ENCODE measurements at places on chromosomes 4 and X.

GRCh38 chr4:38868059-38868960 lies 704 bp downstream of the FAM114A1 start:
- no peak for DNase-seq

DNA sequence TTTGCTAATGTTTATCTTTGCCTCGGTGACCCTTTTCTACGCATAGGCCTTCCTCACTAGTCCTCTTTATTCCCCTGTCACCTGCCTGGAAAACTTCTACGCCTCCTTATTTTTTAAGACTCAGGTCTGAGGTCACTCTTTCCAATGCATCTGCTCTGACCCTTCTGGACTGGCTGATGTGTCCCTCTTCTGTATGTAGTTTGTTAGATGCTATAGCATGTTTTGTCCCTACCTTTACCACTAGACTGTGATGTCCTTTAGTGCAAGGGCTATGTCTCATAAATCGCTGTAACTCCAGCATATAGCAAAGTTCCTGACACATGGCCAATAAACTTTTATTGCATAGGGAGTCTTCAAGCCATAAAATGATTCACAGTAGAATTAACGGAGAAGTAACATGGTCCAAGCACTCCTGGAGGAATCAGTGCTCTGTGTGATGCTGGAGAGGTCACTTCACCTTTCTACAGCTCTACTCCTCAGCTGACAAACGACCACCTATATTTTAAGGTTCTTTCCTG lies 872.5 kb upstream of the SLIT2 start:
- DNase-seq: no peak

DNA sequence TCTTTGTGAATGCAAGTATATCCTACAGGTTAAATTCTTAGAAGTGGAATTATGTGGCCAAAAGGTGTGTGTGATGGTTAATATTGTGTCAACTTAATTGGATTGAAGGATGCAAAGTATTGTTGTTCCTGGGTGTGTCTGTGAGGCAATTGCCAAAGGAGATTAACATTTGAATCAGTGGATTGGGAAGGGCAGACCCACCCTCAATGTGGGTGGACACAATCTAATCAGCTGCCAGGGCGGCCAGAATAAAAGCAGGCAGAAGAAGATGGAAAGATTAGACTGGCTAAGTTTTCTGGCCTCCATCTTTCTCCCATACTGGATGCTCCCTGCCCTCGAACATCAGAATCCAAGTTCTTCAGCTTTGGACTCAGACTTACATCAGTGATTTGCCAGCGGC lies 76.2 kb upstream of the GBA3 start:
- DNase-seq: no peak

- DNase-seq: no peak
Observed at GRCh38 chr4:186118582-186118981, 14.1 kb downstream of the FAM149A start.

DNA sequence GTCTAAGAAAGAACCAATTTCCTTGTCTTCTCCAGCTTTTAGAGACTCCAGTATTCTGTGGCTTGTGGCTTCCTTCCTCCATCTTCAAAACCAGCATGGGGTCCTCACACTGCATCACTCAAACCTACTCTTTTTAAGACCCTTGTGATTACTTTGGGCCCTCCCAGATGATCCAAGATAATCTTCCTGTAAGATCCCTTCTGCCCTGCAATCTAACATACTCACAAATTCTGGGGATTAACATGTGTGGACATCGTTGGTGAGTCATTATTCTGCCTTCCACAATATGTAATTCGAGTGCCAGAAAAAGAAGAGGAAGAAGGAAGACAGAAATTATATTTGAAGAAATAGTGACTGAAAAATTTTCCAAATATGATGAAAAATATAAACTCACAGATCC lies 47.9 kb downstream of the BEND4 start:
- no peak for DNase-seq

GRCh38 chr4:74934016-74934831 lies 1.3 kb downstream of the PARM1 start:
- DNase-seq: peak; percentile 41

DNA sequence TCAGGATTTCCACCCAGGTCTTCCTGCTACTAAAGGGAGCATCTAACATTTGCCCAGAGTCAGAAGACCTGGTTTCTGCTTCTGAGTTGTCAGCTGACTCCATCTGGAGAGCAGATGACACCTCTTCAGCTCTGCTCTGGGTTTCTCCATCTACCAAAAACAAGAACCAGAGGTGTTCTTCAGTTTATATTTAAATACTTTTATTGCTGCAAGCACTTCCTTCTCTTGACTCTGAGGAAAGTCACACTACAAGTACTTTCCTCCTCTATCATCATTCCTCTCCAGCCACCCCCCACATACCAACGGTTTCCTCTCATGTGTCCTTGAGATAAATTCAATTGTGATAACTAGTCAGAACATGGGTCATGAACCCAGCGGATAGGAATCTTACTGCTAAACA lies 88.4 kb downstream of the PPP3CA start:
- no peak for DNase-seq

GRCh38 chr4:84710548-84710947 lies 127.6 kb downstream of the CDS1 start:
- no peak for DNase-seq

- DNase-seq: no peak
Observed at GRCh38 chr4:132981611-132982010, 167.5 kb upstream of the PCDH10 start.

DNA sequence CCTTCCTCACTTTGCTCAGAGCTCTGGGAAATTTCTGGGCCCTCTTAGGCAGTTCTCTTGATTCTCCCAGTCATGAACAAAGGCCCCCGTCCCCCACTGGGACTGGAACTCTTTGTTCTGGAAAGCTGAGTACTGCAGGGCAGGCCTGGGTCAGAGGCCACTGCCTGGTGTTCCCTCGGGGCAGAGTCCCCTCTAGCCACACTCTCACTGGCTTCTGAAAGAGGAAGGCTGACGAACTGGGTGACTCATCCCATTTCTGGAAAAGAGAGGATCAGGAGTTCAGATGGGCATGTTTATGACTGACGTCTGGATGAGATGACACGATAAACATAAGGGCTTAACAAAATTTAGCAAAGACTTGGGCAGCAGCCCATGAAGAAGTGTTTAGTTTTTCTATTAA lies 47.7 kb downstream of the DDX3X start:
- no peak for DNase-seq

GRCh38 chr4:150647008-150647407 lies 65.1 kb downstream of the MAB21L2 start:
- DNase-seq: no peak

- no peak for DNase-seq
Observed at GRCh38 chr4:15910155-15910940, 28.2 kb downstream of the FGFBP1 start.

- DNase-seq: no peak
Observed at GRCh38 chr4:163816494-163816893, 322.0 kb downstream of the TMA16 start.

DNA sequence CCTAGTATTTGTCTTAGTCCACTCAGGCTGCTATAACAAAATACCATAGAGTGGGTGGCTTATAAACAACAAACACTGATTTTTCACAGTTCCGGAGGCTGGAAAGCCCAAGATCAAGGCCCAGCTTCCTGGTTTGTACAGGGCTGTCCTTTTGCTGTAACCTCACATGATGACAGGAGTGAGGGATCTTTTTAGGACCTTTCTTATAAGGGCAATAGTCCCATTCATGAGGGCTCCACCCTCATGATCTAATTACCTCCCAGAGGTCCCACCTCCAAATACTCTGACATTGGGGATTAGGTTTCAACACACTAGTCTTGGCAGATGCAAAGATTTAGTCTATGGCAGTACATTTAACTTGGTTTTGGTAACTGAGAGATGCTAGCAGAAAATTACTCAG lies 20.9 kb downstream of the GPAT3 start:
- no peak for DNase-seq

DNA sequence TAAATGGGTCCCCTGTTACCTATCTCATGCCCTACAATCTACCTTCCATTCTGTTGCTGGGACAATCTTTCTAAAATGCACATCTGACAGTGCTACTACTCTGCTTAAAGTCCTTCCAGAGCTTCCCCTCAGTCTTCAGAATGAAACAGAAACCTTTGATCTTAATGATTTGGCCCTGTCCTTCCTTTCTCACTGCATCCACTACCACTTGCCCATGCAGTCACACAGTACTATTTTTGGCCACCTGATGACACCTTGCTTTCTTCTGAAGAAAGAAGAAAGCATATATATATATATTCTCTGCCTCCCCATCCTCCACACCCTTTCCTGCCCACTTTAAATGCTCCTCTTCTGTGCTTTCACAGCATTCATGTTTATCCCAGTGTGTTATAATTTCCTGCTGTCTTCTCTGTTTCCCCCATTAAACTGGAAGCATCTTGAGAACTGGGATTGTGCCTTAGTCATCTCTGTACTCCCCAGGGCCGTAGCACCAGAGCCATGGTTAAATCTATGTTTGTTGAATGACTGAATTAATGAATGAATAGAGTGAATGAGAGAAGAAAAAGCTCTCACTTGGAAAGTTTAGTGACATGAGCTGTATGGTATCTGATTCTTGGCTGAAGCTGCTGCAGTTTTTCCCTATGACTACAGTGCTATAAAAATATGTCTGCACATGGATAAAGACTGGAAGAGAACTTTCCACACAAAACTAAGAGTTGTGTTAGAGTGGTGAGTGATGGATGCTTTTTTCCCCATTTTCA lies 56.2 kb downstream of the RTL9 start:
- DNase-seq: no peak

DNA sequence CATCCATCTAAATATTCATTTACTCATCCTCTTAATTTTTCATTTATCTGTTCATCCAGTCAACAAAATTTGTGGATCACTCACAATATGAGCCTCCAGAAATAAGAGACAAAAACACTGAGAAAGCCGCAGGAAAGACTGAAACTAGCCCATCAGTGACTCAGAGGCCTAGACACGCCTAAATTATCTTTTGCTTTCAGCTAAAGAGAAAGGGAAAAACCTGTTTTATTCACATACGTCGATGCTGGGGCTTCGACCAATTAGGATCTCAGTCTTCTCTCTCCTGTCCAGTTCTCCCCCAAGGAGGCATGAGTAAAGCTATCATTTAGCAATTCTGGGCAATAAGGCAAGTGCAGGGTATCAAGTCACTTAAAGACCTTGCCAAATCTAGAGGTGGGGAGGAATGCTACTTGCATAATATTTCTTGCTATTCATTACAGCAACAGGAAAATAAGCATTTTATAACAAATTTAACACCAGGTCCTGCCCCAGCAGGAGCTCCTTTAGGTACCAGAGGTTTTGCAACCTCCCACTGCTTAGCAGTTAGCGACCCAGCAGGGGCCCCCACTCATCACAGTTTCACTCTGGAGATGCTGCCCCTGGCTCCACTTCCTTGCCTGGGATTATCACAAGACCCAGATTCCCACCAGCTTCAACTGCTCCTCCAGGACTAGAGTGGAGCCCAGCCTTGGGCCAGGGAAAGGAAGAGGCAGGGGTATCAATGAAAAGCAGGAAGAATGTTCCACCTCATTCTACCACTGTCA lies 30.1 kb upstream of the TMEM154 start:
- peak; percentile 46 for DNase-seq
